Activated CD4-positive, alpha-beta T cell treated with anti-CD3 and anti-CD28 coated beads for 36 hours (primary cell): ENCODE measurements at places on chromosomes 11 and 22.
A peak's percentile ranks its signal among the peaks of the same experiment; 100 is the strongest.

DNA sequence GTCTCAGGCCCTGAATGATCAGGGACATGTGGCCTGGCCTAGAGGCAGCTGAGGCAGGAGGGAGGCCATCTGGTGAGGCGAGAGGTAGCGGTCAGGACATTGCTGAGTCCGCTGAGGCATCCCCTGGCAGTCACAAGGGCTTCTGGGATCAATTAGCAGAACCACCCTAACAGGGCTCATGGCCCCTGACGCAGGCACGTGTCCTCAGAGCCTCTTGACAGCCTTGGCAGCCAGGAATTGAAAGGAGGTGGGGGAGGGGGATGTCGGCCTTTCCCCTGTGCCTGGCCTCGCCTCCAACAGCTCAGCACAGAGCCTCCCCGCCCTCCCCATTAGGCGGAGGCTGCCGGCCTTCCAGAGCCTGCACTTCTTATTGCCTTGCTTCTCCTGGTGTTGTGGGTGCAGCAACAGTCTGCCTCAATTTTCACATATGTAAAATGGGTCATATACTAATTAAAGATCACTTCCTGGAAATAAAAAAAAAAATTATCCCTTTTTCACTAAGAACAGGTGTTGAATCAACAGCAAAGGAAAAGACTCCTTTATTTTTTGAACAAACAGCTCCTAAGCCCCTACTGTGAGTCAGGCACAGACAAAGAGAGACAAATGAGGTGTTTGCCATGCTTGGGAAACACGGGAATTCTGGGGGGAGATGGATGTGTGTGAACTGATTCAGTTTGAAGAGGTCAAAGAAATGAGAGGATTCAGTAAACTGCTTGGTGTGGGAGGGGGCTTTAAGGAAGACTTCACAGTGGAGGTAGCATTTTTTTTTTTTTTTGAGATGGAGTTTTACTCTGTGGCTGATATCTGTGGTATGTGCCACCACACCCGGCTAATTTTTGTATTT, 55.3 kb downstream of the NFAM1 start:
- DNase-seq, result no peak

GRCh38 chr11:61828629-61829407, 718 bp downstream of the FADS2 start:
- peak; percentile 64 for DNase-seq

DNA sequence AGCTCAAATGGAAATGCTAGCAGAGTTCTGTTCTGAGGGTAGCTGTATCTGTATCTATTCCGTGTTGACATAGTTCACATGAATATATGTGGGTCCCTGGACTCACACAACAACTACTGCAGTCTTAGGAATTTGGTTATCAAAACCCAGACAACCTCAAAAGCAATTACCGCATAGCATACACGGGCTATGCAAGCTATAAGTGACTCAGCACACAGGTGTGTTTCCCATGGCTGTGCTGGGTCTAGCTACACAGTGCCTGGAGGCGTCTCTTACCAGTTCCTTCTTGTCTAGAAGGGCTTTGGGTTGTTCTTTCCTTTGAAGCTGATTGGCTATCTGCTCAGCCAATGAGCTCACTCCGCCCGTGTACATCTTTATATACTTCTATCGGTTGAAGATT, 98.2 kb upstream of the BID start:
- no peak for DNase-seq

- no peak for DNase-seq
Measured at GRCh38 chr11:130553306-130553705, 104.9 kb downstream of the ADAMTS15 start.

GRCh38 chr22:22389467-22389866, 119.1 kb downstream of the ZNF280B start:
- no peak for DNase-seq

- DNase-seq, result no peak
Measured at GRCh38 chr11:110465231-110465630, 35.5 kb downstream of the FDX1 start.

DNA sequence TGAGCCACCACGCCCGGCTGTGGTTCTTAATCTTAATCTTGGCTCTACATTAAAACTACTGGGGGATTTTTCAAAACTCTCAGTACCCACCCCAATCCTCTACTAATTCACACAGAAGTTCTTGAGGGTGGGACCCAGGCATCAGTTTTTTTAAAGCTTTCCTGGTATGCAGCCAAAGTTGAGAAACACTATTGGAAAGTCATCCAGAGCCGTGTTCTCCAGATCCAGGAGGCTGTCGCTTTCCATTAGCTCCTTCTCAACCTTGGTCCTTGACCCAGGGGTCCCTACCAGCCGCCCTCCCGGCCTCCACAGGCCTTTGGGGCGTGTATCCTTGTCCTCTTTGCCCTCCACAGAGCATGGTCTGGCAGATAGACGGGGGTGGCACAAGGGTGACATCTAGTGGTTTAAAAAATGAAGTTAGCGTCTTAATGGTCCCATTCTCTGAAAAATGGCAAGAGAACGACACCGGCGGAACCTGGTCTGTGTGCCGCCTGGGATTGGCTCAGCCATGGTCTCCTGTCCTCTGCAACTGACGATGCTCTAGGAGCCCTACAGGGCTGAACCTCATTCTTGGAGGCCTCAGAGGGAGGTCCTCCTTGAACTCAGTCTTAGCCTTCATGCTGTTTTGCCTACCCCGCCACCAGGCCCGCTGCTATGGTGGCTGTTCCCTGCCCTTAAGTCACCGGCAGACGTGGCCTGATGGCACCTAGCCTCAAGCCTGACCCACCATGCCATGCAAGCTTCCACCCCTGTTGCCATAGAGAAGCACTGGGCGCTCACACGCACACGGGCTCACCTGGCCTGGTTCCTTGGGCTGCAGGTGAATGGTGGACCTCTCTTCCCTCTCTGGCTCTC, 152.0 kb upstream of the SYN3 start:
- peak; percentile 38 for DNase-seq

GRCh38 chr11:67561971-67562619, 21.5 kb upstream of the GSTP1 start:
- DNase-seq, result no peak

- no peak for DNase-seq
Measured at GRCh38 chr11:72250661-72251464, 6.9 kb upstream of the PHOX2A start.

- no peak for DNase-seq
Measured at GRCh38 chr22:27462190-27462589, 339.4 kb downstream of the MN1 start.

DNA sequence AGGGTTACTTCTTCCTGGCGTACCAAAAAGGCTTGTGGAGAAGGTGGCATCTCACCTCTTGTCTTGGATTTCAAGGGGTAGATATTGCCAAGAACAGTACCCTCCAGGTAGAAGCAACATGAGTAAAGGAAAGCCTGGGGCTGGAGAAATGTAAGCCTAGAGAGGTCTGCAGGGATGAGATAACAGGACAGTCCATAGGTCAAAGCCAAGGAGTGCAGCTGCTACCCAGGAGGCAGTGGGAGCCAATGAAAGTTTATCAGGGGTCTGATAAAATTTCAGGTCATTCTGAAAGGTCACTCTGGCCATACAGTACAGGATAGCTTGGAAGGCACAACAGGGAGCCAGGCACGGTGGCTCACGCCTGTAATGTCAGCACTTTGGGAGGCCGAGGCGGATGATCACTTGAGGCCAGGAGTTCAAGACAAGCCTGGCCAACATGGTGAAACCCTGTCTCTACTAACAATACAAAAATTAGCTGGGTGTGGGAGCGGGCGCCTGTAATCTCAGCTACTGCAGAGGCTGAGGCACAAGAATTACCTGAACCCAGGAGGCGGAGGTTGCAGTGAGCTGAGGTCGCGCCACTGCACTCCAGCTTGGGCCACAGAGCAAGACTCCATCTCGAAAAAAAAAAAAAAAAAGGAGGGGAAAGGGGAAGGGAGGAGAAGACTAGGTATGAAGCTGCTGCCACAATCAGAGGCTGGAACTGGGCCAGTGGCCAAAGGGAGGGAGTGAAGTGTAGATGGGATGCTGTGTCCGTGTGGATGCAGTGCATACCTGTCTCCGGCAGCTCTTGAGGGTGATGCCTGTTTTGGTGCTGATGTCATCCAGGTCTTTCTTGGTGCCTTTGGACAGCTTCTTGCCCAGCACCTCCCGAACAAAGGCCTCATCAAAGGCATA, 1.2 kb downstream of the FIBP start:
- DNase-seq, result no peak

DNA sequence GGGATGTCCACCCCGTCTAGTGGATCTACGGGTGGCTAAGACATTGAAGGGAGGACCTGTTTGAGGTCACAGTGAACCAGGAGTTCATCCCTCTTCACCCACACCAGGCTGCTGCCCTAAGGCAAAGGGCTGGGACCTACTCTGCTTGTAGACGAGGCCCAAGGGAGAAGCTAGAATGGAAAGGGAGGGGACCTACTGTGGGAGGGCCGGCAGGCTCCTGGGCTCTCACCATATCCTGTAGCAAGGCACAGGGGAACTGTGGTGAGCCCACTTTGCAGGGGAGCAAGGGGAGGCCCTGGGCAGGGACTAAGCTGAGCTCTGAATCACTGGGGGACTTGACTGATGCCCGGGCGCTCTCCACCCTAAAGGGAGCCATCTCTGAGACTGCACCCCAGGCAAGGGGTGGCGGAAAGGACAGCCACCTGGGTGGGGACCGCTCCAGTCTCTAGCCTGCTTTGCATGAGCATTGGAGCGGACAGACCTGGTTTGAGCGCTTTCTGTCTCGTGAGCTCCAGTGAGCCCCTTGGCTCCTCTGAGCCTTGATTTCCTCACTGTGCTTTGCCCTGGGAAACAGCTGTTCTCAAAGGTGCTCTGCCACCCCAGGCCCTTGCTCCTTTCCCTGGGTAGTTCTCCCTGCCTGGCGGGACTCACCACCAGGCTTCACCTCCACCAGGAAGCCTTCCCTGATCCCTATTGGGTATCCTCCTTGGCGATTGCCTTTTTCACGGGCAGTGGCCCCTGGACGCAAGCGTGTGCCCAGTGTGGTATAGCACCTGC, 24.2 kb downstream of the PARVG start:
- no peak for DNase-seq

DNA sequence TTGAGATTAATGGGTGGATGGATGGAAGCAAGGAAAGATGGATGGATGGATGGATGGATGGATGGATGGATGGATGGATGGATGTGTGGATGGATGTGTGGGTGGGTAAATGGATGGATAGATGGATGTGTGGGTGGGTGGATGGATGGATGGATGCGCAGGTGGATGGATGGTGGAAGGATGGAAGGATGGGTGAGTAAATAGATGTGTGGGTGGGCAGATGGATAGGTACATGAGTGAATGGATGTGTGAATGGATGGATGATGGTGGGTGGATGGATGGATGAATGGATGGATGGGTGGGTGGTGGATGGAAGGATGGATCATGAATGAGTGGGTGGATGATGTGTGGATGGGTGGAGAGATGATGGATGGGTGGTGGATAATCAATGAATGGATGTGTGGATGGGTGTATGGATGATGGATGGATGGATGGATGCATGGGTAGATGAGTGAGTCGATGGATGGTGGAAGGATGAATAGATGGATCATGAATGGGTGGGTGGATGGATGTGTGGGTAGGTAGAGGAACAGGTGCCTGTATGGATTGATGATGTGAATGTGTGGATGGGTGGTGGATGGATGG, 375.2 kb downstream of the BRD1 start:
- no peak for DNase-seq

DNA sequence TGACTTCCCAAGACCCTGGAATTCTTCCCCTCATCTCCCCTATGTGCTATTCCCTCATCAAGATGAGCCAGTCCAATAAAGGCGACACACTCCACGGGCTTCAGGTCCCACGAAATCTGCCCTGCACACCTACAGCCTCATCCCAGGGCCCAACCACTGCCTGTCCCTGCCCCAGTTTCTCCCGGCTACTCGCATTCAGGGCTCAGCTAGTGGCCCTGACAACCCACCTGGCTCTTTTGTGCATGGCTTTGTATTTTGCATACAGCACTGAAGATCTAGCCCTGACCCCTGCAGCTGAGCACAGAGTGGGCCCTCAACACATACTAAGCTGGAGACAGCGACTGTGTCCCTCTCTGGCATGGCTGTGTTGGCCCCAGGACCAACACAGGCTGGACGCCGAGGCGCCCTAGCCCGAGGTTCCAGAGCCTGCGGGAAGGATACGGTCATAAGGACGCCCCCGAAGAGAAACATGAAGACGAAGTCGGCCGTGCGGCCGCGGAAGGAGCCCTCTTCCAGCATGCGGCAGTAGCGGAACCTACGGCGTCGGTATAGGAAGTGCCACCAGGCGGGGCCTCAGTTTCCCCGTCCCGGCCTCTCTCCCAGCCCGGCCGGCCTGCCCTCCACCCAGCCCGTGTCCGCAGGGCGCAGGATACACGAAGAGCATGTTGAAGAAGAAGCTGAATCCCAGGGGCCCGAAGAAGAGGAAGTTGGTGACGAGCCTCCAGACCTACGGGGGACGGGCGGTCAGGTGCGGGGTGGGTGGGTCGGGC, 710 bp downstream of the DERL3 start:
- peak; percentile 19 for DNase-seq

- DNase-seq, result no peak
Measured at GRCh38 chr11:73800276-73800806, 12.7 kb downstream of the MRPL48 start.

DNA sequence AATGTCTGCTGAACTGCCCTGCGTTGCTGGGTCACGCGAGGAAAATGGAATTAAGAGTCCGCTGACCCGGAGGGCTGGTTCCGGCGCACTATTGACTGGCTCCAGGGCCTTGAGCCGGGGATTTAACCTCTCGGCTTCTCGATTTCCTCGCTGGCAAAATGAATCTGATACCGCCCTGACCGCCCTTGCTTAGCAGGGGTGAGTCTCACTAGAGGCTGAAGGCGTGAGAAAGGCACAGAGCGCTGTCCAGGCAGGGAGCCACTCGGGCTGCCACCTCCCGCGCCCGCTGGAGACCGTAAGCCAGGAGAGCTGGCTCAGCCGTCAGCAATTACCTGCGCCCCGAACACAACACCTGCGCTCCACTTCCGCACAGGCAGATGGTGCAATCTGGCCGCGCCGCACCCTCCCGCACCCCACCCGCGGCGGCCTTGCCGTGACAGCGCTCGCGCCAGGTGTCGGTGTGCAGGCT, 65.6 kb downstream of the BUD13 start:
- no peak for DNase-seq

DNA sequence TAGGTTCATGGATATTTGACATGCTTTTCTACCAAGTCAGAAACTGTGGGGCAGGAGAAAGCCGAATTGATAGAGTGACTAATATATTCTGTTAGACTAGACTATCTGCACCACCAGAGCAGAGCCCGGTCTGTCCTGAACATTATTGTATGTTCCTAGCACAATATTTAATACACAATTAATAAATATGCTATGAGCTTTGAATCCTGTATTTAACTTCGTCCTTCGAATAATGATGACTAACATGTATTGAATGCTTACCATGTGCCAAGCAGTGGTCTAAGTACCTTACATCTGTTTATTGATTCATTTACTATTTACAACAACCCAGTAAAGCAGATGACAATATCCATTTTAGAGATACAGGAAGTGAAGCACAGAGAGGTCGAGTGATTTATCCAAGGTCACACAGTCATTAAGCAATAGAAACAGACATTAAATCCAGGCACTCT, 44.8 kb upstream of the ANO3 start:
- no peak for DNase-seq

DNA sequence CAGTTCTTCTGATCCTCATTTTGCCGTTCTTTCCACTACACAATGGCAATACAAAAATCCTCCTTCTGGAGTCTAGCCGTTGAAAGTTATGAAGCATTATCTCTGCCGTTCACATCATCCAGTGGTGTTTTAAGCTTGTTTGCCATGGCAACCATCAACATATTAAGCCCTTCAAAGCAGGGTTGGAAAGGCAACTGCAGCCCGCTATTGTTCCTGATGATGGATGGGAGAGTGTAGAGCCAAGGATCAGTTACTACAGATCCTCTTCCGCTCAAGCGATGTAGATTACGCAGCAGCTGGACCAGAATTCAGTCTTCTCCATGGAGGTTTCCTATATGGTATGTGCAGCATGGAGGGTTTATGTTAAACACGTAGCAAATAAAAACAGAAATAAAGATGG, 352.7 kb downstream of the NTM start:
- no peak for DNase-seq

- no peak for DNase-seq
Measured at GRCh38 chr11:84056653-84057376, 770.6 kb upstream of the CCDC90B start.
